ENCODE measurements at places on chromosomes 7 and 10.

DNA sequence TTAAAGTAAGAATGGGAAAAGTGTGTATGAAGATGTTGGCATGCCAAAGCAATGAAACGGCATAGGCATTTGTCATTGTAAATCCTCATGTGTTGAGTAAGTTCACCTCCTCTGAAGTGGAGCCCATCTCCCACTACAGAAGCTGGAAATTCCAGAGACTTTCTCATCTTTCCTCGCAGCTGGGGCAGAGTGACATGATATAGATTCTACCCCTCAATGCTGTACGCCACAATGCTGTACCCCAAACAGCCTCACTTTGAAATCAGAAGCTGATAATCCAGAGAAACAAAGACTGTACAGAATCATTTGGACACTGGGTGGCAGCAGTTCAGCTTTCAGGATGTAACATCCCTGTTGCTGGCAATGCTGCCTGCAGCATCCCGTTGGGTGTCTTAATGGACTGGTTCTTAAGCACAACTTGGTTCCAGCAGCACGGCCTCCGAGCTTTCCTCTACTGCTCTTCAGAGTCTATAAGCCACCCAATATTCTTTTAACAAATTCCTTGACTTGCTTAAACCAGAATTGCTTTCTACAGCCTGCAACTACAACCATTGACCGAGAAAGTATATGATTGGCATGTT, 18.8 kb downstream of the ZC3HAV1L start:
- DNase-seq: peak; percentile 74

GRCh38 chr7:121307021-121307574, 21.7 kb upstream of the WNT16 start:
- DNase-seq: peak; percentile 93

GRCh38 chr10:16905320-16905719, 88.1 kb upstream of the RSU1 start:
- no peak for DNase-seq

- peak; percentile 60 for DNase-seq
These were observed 24.9 kb upstream of the ADO start for GRCh38 chr10:62779487-62780248.

- peak; percentile 42 for DNase-seq
These were observed 163.4 kb downstream of the PLXDC2 start for GRCh38 chr10:19979628-19980027.

DNA sequence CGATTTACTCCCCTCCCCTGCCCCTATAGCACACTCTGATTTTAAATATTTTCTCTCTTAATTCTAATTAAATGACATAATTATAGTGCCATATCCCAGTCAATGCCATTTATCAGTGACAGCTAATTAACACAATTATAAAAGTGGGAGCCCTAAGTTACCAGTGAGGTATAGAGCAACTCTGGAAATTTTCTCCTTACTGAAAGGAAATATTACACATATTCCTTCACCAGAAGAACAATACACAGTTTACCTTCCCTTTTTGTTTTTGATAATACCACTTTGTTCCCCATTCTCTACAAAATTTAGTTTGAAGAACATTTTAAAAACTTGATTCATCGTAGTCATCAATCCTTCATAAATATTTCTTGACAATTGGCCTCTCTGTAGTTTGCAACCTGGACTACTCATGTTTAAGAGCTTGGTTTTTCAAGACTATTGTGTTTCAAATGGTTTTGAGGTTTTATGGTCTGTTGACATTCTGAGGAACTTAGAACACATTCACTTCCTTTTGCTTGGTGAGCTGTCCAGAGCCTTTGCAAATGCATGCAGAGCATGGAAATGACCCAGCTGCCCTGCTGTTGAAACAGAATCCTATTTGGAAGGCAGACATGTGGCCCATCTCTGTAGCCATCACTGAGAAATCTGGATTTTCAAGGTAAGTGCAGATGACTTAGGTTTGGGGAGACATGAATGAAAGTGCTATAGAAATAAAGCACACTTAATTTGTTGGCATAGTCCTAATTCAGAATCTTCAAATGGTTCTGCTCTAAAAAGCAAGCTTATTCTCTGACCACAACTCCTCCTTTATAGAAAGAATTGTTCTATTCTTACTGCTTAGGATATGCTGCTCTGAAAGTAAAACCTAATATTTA, at the start of gene GPR141:
Gene GPR141, plus strand, starts transcription at position 521 of the 875 bp plus-strand sequence. CDS start 56,628 bp downstream, outside the sequence.
- peak; percentile 73 for DNase-seq

- peak; percentile 72 for DNase-seq
These were observed 155.1 kb downstream of the LSM5 start for GRCh38 chr7:32335107-32335506.

DNA sequence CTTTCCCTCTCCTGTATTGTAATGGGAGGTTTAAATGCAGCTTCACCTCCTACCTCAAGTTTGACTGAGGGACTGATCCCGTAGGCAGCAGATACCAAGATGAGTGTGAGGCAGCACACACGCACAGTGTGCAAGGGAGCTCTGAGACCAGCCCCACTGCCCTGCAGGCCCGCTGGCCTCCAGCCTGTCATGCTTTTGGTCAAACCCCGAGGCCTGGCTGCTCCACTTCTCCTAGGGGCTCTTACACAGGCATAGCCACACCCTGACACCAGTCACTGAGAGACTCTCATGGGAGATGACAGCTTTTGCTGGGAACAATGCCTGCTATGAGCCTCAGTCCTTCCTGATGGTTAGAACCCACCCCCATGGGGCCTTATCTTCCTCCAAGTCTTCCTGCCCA, 27.6 kb downstream of the DRGX start:
- DNase-seq: no peak

DNA sequence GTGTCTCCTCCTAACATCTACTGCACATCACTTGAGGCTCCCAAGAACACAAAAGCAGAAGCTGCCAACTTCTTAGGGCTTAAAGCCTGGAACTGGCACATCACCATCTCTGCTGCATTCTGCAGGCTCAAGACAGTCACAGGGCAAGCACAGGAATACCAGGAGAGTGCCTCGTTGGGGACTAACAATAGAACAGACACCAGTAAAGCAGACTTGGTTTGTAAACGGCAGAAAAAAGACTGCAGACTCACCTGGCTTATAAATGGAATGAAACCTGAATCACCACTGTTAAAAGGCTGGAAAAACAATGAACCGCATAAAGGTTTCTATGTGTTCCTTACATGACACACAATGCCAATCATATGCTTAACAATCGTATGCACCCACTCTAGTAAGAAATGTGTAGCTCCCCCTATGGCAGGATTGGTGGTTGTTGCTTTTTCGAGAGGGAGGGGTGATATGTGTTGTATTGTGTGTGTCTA, 12.8 kb downstream of the RHEB start:
- peak; percentile 47 for DNase-seq

GRCh38 chr7:83452256-83452655, 196.7 kb downstream of the SEMA3E start:
- DNase-seq: no peak

DNA sequence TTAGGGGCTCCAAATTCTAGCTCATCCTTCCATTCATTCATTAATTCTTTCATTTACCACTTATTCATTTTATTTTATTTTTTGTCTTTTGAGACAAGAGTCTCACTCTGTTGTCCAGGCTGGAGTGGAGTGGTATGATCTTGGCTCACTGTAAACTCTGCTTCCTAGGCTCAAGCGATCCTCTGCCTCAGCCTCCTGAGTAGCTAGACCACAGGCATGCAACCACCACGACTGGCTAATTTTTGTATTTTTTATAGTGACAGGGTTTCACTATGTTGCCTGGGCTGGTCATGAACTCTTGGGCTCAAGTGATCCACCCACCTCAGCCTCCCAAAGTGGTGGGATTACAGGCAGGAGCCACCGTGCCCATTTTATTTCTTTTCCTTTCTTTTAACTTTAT, 31.6 kb downstream of the FGF8 start:
- DNase-seq: no peak

DNA sequence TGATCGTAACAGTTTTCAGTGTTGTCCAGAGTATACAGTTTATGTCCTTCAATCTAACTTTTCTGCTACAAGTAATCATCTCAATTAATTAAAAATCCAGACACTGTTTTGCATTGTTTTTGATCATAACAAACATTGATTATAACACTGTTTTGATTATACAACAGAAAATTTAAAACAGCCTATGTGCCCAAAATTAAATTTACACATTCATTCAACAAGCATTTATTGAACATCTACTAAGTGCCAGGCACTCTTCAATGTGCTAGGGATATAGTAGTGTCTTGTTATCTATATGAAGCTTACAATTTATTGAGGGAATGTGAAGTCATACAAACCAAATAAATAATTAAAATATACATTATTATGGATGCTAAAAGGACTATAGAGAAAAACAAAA, 10.6 kb downstream of the ELAPOR2 start:
- no peak for DNase-seq

DNA sequence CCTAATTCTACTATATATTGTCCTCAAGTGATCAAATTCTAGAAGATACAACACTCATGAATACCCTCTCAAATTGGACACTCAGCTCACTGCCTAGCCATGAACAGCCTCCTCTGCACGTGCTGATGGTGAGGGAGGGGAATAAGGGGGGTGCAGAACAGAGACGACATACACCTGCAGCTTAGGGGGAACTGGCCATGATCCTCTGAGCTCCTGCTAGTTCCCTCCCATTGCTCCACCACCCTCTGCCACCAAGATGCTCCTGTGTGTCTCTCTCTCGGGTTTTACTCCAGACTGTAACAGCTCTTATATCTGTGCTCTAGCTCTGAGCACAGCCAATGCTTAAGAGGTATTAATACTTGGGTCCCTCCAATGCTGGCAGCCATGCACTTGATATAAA, 70.7 kb downstream of the VOPP1 start:
- DNase-seq: no peak

- no peak for DNase-seq
These were observed 38.5 kb downstream of the MCU start for GRCh38 chr10:72730479-72730878.

GRCh38 chr7:24834128-24834798, 77.0 kb upstream of the GSDME start:
- no peak for DNase-seq

DNA sequence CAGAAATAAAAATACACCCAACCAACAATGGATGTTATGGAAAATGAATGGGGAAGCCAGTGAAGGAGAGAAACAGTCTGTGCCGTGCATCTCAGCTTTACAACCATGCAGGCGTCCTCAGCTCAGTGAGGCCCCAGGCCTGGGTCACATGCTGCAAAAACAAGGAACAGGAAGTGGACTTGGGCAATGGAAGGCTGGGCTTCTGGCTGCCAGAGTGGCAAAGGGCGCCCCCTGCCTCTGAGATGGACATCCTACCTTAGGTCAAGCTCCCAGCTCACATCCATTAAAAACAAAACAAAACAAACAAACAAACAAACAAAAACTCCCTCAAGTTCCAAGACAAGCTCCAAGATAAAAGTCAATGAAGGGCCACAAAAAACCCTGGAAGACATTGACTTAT, 54.7 kb upstream of the AFAP1L2 start:
- DNase-seq: peak; percentile 61

- DNase-seq: no peak
These were observed 1.0 kb downstream of the INMT start for GRCh38 chr7:30752979-30753378.

- DNase-seq: no peak
These were observed 101.1 kb upstream of the TARP start for GRCh38 chr7:38374507-38374906.

GRCh38 chr10:58994226-58995057, 182.0 kb upstream of the PHYHIPL start:
- DNase-seq: peak; percentile 24
